ENCODE measurements at places on chromosomes 6 and 20.

DNA sequence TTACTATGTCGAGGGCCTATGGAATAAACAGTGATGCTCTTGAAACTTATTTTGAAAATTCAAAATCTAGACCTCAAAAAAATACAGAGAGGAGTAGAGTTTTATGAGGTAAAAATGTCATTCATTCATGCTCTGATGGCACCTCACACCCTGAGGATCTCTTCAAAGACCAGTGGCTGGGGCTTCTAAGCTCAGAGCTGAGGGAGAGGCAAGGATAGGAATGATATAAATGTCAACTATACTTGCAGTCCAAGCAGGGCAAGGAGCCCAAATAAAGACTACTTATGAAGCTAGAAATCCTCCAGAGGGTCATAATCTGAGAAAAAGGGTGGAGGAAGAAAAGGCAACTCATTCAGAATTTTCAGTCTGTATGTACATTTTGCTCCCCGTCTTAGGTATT, 136.7 kb upstream of the CARMIL1 start:
- DNase-seq = no peak

DNA sequence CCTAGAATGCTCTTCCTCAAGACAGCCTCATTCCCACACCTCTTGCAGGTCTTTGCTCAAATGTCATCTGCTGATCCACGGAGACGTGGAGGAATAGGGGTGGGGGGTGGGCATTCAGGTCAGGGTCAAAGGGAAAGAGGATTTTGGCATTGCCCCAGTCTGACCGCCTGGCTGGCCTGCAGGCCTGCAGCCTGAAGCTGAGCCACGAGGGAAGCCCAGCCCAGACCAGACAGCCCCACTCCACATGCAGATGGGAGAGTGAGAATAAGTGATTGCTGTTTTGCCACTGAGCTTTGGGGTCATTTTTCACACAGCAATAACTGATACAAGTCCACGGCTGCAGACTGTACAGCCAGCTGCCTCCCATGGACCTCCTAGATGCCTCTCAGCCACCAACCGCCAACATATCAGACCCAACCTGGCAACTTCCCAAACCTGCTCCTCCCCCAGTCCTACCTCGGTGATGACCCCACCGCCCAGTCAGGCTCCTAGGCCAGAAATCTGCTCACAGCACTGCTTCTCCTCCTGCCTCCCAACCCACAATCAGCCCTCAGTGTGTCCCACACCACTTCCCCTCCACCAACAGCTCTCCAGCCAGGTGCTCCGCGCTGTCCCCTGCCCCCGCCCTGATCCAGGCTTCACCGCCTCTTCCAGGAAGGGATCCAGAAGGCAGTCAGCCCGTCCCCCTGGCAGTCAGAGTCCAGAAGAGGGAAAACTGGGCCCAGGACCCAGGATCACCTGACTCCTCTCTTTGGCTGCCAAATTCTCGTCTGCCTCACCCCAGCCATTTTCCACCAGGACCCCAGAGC, 14.0 kb downstream of the KIAA1755 start:
- DNase-seq = no peak

- no peak for DNase-seq
Measured at GRCh38 chr6:73642530-73642929, 11.3 kb downstream of the SLC17A5 start.

DNA sequence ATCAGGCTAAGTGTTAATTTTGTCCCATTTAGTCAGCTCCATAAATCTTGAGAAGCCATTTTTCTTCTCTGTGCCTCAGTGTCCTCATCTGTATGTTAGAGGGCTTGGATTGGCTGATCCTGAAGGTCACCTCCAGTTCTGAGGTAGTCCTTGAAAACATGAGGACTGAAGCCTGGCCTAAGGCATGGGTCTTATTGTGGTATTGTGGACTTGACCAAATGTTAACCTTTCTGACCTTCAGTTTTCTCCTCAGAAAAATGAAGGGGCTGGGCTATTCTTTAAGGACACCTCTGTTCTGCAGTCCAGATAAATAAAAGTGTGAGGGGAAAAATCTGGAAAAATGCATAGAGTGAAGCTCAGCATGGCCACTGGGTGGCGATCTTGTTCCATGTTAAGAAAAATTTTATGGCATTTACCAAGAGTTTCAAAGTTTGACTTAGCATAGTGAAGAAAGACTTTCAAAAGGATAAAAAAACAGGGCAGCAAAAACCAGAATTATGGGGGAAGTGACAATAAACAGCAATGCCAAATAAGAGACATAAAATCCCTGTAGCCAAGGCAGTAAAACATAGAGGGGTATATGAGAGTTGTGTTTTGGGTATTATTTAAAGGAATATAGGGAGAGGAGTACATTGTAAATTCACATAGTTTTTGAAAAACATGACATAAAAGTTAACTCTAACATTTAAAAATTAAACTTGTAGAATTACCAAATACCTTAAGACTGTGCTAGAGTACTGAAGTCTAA, 13.2 kb upstream of the TFB1M start:
- peak; percentile 76 for DNase-seq

DNA sequence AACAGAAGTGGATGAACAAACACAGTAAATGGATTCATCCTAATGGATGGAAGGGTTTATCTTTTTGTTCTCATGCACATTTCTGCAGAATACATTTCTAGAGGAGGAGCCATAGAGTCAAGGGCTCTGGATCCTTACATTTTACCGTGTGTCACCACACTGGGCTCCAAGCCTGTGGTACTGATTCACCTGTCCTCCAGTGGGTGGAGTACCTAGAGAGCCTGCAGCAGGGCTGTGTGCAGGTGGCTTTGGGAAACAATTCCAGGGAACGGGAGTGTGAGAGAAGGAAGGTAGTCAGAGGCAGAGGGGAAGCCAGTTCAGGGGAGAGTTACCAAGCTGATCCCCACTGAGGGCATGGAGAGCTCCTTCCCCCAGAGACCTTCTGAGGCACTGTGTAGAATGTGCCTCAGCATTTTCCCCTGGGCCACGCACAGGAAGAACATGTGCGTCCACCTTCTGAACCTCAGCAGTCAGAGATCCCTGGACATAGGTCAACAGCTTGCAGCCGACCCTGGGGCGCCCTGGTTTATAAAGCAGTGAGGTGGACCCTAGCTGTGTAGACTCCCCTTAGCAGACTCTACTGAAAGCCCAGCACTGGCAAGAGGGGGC, 85.3 kb upstream of the SLC22A23 start:
- DNase-seq = peak; percentile 8

DNA sequence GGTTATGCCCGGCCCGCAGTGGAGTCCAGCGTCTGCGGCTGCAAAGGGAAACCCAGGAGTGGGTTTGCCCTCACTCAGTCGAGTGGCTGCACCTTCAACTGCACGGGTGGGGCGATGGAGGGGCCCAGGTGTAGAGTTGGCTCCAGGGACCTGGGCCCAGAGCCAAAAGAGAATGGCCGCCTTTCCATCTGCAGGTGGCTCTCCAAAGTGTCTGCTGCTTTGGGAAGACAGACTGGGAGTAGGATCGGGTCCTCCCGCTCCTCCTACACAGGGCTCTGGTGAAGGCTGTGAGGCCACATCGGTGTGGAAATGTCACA, 80.1 kb downstream of the PTPN1 start:
- DNase-seq = no peak

GRCh38 chr20:14336686-14337085, 726 bp downstream of the FLRT3 start:
- peak; percentile 38 for DNase-seq

- DNase-seq = no peak
Measured at GRCh38 chr6:169953686-169954085, 202.3 kb downstream of the ERMARD start.

- no peak for DNase-seq
Measured at GRCh38 chr6:44399991-44400390, 12.5 kb downstream of the CDC5L start.

GRCh38 chr20:7977709-7978108, 37.5 kb upstream of the HAO1 start:
- DNase-seq = no peak

- no peak for DNase-seq
Measured at GRCh38 chr6:146946559-146946958, 257.7 kb upstream of the STXBP5 start.

- DNase-seq = peak; percentile 38
Measured at GRCh38 chr20:13008761-13009681, at the start of gene SPTLC3. Gene SPTLC3 (plus strand): TSS chr20:13008972. CDS start chr20:13009268, 296 bp downstream.

DNA sequence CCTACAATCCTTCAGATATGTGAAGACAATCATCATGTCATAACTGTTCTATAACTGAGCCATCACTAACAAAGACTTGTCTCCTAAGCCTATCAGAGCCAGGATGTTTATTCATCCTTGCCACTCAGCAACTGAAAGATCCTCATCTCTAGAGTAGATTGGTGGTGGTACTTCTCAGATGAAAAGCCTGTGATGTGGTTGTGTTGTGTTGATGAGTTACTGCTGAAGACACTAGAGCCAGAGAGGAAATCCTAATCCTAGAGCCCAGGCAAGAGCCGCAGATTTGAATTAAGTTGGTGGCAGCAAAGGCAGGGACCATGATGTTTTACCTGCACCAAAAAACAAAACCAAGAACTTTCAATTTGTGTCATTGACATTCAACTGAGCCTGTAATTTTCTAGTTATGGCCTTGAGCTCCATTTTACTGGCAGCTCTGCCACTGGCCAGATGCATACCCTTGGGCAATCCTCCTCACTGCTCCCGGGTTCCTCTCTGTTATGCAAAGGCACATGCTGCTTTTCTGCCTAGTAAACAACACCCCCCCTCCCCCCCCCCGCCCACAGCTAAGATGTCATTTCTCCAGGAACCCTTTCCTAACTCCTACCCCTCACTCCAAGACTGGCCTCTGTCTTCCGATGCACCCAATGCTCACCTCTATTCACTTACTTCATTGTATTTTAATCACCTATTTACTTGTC, 50.2 kb upstream of the REV3L start:
- no peak for DNase-seq

GRCh38 chr6:28393912-28394662, 5.5 kb downstream of the ZSCAN12 start:
- DNase-seq = no peak

GRCh38 chr6:37149745-37150144, 20.2 kb upstream of the PIM1 start:
- no peak for DNase-seq

GRCh38 chr20:3483784-3484183, 13.0 kb downstream of the ATRN start:
- DNase-seq = no peak

GRCh38 chr6:145139140-145139850, 596.0 kb downstream of the EPM2A start:
- no peak for DNase-seq

DNA sequence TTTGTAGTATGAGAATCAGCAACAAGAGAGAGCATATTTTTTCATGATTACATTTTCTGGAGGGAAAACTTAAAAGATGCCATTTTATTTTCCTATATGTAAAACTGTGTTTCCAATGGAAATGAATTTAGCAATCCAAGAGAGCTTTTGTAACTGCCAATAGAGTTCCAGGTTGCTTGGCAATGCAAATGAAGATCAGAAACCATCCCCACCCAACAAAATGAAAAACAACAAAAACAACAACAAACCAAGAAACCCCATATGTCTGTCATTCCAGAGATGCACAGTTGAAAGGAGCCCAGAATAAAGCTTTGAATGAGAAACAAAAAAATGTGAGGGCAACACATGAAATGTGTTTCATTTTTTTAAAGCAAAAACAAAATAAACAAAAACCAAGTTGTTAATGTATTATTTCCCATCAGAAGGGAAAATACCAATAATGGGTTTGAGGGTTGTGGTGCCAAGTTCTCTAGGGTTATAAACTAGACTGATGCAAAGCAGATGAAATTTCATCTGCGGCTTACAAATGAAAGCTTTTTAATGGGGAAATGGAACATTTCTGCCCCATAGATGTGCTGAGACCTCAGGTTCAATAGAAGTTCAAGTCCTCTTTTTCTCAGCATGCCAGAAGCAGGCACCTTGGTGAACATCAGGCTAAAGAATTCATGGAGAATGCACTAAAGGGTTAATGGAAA, 121.5 kb upstream of the MCHR2 start:
- no peak for DNase-seq

DNA sequence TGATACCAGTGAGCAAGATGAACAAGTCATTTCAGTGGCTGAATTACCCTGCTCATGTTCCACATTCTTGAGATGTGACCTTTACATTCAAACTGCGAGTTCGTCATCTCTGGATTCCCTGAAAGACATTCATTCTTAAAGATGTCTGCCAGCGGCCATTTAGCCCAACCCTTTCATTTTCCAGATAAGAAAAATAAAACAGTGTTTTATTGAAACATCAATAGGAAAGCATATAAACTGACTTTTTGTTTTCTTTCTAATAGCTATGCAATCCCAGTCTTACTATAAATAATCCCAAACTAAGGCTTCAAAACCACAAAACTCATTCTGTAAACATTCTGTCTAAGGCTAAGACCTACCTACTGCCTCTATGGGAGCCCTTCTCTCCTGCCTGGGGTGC, 134.0 kb downstream of the SAMD5 start:
- no peak for DNase-seq

DNA sequence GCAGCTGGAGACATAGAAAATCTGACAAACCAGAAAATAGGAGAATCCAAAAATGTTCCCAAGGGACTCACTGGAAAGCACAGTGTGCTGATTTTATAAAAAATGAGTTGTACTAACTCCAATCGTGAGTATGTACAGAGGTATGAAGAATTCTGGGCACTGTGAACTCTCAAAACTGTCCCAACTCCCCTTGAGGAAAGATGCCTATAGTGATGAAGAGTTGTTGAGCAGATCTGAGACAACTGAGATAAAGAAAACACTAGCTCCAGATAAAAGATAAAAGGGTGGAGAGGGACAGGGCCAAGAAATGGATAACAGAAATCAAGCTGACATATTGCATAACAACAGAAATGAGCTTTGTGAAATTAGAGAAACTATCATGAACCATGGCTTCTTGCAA, 481.4 kb downstream of the MAFB start:
- no peak for DNase-seq

DNA sequence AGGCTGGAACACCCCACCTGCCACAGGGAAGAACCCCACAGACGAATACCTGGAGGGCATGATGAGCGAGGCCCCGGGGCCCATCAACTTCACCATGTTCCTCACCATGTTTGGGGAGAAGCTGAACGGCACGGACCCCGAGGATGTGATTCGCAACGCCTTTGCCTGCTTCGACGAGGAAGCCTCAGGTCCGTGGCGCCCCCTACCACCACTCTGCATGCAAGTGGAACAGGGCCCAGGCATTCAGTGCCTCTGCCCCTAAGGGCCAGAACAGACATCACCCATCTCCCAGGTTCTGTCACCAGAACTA, 6.6 kb downstream of the MYL9 start:
- no peak for DNase-seq

DNA sequence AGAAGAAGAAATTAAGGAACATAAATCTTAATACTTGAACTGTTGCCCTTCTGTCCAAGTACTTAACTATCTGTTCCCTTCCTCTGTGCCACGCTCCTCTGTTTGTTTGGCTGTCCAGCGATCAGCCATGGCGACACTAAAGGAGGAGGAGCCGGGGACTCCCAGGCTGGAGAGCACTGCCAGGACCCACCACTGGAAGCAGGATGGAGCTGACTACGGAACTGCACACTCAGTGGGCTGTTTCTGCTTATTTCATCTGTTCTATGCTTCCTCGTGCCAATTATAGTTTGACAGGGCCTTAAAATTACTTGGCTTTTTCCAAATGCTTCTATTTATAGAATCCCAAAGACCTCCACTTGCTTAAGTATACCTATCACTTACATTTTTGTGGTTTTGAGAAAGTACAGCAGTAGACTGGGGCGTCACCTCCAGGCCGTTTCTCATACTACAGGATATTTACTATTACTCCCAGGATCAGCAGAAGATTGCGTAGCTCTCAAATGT, 17.1 kb downstream of the IRF4 start:
- no peak for DNase-seq

GRCh38 chr6:40788661-40789655, 201.8 kb upstream of the LRFN2 start:
- no peak for DNase-seq

Data from SW480 (cell line).